ENCODE measurements at places on chromosomes 4 and X.

GRCh38 chrX:71252221-71252620, 1.7 kb downstream of the ZMYM3 start:
- DNase-seq: no peak

GRCh38 chr4:175916626-175917351, 104.7 kb upstream of the GPM6A start:
- no peak for DNase-seq

- DNase-seq: no peak
These were observed 83.5 kb upstream of the PPARGC1A start for GRCh38 chr4:23973308-23973855.

DNA sequence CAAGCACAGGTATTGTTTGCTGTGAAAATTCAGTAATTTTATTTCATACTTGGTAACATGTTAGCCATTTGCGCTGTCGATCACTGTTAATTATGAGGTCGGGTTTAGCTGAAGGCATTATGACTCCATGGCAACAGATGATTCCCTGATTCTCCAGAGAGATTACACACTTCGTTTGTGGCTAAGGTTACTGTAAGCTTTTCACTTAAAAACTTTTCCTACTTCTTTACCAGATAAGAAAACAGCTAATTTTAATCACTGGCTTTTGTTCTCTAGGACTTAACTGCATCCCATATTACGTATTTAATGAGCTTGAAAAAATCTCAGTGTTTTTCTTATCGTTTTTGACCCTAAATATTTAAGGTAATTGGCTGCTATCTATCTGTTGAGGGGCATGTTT, 2.1 kb downstream of the GSTCD start:
- no peak for DNase-seq

DNA sequence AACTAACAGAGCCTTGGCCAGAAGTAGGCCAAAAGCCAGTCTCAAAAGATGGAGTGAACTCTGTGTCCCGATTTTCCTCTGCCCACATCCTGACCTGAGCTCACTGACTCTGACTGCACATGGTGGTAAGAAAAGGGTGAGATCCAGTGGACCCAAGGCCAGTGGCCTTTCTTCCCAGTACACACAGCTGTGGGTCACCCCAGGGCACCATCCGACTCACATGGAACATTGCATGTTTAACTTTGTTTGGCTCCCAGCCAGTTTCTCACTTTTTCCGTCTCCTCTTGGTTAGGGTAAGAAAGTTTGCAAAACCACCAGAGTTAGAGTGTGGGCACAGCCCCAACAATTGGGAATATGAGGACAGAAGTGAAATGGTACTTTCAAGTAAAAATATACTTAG, 69.8 kb downstream of the GAB1 start:
- DNase-seq: no peak

DNA sequence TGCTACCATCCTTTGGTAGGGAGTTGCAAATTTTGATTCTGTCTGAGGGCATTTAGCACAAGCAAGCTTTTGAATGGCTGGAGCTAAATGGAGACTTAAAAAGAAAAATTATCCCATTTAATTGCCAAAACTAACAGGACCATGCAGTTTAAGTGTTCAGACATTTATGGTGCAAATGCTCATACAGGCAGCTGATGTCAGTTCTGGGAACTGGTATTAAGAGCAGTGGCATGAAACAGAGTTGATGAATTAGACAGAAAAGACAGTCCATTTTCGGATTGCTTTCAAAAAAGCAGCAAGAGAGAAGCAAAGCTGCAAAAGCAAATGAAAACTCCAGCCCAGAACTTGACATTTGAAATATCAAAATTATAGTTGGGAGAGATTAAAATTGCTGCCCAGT, 1.3 kb downstream of the SCRG1 start:
- DNase-seq: no peak

DNA sequence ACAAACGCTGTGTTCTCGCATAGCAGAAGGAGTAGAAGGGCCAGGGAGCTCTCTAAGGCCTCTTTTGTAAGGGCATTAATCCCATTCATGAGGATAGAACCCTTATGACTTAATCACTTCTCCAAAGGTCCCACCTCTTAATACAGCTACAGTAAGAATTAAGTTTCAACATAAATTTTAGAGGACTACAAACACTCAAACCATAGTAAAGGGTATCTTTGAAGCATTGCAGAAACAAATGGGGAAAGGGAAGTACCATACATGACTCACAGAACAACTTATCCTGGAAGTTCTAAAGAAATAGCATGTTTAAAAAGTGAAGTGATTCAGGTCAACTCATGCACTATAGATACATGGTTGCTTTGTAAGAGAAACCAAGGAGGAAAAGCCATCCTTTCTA, 680.8 kb downstream of the RPA4 start:
- DNase-seq: no peak

GRCh38 chrX:78123190-78123589, 16.3 kb downstream of the TAF9B start:
- DNase-seq: no peak

GRCh38 chr4:142660728-142661127, 185.4 kb downstream of the INPP4B start:
- no peak for DNase-seq

DNA sequence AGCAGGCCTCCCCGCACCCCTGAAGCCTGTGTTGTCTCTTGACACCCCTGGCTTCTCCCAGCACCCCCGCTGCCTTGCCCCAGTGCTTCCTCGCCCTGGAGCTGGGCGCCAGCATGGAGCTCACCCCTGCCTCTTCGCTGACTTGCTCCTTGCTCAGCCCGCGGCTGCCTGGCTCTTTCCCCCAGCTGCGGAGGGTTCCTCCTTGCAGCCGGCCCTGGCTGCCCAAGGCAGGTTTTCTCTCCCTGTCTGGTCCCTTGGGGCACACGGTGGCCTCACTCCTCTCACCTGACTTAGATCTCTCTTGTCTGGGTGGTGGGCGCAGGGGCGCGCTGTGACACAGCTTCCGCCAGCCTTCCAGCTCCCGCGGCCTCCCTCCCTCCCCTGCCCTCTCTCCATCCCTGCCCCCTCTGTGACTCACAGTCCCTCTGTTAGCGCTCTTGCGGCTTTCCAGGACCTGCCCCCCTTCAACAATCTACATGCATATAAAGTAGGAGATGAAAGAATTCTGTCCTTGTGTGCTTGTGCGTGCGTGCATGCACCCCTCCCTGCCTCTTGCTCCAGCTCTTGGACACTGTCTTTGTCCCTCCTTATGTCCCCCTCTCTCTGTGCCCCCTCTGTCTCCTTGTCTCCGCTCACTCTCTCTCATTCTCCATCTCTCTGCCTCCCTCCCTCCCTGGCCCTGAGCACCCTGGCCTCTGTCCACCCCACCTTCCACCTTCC, 2.2 kb downstream of the PLXNB3 start:
- no peak for DNase-seq

- no peak for DNase-seq
These were observed 68.9 kb downstream of the INPP4B start for GRCh38 chr4:142777045-142777743.

GRCh38 chr4:158826882-158827281, 58.1 kb downstream of the FNIP2 start:
- no peak for DNase-seq

DNA sequence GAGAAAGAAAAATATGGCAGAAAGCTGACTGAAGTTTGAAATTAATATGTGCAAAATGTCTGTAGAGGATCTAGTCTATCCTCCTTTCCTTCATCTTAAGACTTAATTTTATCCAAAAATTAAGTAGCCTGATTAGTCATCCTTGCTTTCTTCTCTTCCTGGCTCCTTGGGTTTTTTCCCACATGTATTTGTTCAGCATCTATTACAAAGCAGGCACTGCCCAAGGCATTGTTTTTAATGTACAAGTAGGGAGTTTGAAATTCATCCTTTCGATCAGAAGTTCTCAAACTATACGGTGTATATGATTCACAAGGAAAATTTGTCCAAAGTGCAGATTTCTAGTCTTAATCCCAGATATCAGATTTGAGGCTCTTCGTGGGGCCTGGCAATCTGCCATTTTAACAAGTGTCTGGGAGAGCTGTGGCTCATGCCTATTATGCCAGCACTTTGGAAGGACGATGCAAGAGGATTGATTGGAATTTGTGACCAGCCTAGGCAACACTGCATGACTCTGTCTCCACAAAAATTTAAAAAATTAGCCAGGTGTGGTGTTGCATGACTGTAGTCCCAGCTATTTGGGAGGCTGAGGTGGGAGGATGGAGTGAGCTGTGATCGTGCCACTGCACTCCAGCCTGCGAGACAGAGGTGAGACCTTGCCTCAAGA, 19.4 kb upstream of the YTHDC1 start:
- no peak for DNase-seq

DNA sequence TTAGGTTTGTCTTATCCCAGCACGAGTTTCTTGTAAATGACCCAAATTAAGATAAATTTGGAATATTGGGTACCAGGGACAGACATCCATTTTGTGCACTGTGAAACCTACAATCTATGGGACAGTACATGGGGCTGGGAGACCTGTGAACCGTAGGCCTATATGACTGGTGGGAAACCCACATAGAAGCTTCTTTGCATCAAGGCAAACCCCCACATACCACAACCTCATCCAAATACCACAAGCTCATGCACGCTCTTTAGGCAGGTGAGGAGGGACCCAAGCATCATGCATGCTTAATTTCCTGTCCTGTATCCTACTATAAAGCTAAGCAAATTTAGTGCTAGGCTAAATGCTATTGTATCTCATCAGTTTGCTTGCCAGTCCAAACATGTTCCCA, 47.8 kb downstream of the NIPAL1 start:
- no peak for DNase-seq

- no peak for DNase-seq
These were observed 662 bp downstream of the SMIM43 start for GRCh38 chr4:121764303-121764701.

DNA sequence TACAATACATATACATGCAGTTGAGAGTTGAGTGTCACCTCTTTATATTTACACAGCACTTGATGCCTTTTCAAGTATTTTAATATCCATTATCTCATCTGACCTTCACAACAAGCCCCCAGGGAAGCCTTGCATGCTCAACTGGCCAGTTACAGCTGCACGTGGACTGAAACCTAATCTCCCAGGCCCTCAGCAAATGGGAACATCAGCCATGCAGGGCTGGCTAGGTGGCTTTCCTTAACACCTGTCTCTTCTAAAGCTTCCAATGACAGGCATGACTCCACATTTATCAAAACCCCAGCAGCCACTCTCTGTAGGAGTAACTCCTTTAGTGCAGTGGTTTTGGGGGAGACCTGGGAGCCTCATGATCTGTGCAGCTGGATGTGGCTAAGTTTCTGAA, 56.4 kb downstream of the PHKA2 start:
- no peak for DNase-seq

DNA sequence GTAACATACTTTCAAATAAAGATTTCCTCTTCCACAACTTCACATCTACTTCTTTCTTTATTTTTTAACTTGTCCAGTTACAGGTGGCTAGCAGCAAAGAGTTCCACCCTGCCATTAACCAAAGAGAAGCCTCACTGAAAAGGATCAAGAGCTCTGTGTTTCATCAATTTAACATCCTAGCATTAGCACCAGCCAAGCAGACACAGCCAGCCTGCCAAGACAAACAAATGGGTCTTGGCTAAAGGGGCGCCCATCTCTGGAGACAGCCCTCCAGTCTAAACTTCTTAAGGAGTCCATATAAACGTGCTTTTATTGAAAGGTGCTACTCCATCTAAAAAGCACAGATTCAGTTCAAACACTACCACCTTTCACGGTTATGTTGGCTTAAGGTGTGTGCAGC, 105.3 kb downstream of the ADAMTS3 start:
- no peak for DNase-seq

DNA sequence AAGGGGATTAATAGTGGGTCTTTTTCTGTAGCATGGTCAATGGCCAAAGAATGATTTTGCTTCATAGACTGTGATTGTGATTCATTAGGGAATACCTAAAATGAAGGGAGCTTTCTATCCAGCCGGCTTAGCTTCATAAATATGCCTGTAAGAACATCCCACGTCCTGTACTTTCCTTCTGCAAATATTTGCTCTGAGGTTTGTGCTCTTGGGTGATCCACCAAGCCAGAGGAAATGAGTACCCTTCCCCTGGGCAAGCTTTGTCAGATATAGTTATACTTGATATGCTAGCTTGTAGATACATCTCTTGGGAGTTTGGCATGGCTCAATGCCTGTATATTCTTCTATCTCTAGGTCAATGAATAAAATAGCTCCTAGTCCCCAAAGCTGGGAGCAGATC, 28.2 kb upstream of the SPARCL1 start:
- DNase-seq: no peak

DNA sequence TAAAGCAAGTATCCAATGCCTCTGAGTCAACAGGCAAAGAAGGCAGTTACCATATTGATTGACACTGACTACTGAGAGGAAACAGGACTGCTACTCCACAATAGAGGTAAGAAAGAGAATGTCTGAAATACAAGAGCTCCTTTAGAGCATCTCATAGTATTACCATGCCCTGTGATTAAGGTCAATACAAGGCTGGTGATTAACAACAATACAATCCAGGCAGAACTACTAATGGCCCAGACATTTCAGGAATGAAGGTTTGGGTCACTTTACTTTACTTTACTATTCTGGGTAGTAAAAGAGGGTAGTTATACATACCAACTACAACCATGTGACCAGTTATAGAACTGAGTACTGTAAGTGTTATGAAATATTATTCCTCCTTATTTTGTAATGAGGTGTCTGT, 44.5 kb downstream of the BRWD3 start:
- DNase-seq: no peak

GRCh38 chr4:83139514-83140156, 25.1 kb upstream of the PLAC8 start:
- DNase-seq: no peak

DNA sequence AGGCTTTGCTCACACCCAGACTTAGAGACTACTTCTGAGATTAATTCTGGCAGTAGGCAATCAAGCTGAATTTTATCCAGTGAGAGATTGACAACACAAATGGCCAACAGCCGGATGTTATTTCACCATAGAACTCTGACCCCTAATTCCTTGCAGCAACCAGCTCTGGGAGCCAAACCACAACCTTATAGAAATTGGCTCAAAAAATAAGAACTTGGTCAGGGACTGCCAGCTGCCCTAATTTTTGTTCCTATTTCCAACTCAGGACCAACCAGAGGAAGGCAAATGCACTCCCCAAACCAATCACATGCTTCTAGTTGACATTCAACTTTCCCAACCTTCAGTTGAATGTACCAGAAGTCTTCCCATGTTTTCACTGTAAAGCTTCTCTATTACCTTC, 269.7 kb downstream of the HS3ST1 start:
- no peak for DNase-seq

DNA sequence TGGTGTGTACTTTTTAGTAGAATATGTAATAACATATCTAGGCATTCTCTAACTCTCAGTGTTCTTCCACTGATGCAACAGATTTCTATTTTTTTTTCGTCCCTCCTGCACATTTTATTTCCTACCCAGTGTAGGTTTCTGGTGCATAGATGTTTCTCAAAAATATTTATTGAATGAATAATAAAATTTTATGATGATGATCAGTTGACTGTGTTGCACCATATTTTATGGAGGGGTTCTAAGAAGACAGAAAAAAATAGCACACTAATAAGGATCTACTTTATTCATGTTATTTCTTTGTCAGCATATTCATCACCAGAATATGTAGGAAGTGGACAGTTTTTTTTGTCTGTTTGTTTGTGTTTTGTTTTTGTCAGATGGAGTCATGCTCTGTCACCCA, 2529.3 kb downstream of the ARAP2 start:
- no peak for DNase-seq

- DNase-seq: no peak
These were observed 330.3 kb downstream of the TRAM1L1 start for GRCh38 chr4:116755051-116755450.

All from T-helper 2 cell (primary cell).